Hematopoietic multipotent progenitor cell treated with erythropoietin and hydrocortisone succinate and interleukin-3 and kit ligand, for 17 days (in vitro differentiated cells): ENCODE measurements at places on chromosomes 1 and 21.

DNA sequence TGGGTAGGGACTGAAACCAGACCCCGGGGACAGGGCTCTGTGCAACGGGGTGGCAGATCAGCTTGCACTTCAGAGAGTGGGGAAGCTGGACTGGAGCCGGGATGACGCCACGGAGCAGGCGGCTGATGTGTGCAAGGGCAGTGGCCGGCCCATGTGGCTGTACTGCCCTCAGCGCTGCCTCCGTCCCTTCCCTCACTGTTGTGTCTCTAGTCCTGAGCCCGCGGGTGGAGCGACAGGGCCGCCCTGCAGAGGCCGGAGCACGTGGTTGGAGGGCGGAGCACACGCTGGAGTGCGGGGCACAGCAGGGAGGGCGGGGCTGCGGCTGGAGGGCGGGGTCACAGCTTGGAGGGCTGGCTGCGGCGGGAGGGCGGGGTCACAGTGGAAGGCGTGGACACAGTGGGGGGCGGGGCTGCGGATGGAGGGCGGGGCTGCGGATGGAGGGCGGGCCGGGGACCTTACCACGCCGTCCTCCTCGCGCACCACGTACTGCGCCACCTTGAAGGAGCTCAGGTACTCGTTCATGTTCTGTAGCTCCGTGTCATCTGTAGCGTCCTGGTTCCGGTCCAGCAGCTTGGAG, 52.4 kb downstream of the CHD5 start:
- DNase-seq: peak; percentile 61

GRCh38 chr1:227561241-227561907, 2.0 kb upstream of the ZNF678 start:
- DNase-seq: no peak

- DNase-seq: no peak
These were observed 73.4 kb downstream of the DTL start for GRCh38 chr1:212108981-212109380.

- DNase-seq: no peak
These were observed 110.6 kb downstream of the AKT3 start for GRCh38 chr1:243739335-243740003.

DNA sequence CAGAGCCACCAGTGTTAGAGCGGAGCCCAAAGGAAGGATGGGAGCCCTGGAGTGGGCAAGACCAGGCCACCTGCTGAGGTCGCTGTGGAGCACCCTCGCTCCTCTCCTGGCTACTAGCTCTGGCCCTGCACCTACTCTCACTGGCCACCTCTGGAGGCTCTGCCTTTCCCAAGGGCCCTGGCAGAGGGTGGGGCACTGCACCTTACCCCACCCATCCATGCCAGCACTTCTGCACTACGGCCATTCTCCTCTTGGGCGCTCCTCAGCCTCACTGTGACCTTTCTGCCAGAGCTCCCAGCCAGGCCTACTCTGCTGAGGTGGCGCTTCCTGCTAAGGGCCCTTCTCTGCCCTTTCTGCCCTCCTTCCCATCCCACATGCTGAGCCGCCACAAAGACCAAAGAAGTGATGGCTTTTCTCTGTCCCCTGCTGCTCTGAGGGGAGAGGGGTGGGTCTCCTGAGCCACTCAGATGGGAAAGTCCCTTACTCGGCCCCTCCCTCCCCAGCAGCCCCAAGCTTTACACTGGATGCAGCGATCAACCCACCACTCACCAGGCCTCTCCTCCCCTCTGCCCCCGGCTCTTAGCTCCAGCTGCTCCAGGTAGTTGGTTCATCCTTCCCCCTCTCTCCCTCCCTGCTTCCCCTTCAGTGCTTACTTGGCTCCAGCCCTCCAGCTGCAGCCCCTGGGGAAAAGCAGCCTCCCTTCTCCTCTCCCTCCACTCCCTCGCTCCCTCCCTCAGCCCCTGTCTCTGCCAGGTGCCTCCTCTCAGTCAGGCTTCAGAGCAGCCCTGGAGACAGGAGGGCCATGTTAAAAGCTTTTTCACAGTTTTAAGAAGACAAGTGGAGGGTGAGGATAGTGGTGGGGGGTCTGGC, 14.8 kb upstream of the TMEM222 start:
- no peak for DNase-seq

- no peak for DNase-seq
These were observed 557.4 kb upstream of the ZRANB2 start for GRCh38 chr1:71638081-71638766.

DNA sequence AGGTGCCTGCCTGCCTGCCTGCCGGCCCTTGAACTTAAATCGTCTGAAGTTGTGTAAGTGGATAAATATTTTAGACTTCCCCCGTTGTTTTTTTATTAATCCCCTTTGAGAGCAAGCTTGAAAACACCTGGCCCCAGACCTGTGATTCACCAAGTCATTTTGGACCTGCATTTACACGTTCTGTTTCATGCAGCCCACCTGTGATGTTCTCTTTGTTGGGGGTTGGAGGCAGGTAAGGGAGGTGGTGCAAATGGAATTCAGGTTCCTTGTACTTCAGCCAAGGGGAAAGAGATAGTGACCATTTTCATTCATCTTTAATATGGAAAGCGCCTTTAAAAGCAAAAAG, 1.2 kb downstream of the SLC37A1 start:
- no peak for DNase-seq

DNA sequence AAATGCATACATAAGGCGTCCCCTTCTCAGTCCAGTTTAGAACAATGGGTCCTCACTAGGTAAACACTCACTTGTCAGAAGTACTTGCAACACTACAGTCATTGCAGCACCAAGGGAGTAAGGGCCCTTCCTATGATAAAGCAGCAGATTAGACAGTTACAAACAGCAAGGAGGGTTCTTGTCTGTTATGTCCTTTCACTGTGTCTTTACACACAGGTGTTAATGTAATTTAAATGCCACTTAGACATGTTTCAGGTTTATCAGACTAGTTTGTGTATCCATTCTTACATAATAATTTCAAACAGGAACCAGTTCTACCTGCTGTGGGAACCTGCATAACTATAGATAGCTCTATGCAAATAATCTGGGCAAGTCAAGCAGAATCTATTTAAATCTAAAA, 105.6 kb upstream of the USH2A start:
- DNase-seq: no peak

GRCh38 chr1:154174654-154175053, 17.2 kb downstream of the TPM3 start:
- DNase-seq: no peak

DNA sequence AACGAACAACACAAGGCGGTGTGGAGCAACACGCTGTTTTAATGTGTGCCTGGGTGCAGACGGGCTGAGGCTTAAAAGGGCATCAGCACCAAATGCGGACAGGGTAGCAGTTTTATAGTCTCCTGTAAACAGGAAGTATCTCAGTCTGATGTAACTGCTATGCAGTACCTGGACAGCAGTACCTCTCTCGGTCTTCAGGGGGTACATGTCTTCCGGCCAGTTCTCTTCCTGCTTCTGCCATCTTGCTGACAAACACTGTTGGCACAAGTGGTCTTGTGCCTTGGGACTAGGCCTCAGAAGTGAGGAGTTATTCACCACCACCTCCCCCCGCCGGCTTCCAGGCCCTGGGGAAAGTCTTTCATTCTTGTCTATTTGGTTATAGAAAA, 49.7 kb upstream of the APOBEC4 start:
- no peak for DNase-seq

DNA sequence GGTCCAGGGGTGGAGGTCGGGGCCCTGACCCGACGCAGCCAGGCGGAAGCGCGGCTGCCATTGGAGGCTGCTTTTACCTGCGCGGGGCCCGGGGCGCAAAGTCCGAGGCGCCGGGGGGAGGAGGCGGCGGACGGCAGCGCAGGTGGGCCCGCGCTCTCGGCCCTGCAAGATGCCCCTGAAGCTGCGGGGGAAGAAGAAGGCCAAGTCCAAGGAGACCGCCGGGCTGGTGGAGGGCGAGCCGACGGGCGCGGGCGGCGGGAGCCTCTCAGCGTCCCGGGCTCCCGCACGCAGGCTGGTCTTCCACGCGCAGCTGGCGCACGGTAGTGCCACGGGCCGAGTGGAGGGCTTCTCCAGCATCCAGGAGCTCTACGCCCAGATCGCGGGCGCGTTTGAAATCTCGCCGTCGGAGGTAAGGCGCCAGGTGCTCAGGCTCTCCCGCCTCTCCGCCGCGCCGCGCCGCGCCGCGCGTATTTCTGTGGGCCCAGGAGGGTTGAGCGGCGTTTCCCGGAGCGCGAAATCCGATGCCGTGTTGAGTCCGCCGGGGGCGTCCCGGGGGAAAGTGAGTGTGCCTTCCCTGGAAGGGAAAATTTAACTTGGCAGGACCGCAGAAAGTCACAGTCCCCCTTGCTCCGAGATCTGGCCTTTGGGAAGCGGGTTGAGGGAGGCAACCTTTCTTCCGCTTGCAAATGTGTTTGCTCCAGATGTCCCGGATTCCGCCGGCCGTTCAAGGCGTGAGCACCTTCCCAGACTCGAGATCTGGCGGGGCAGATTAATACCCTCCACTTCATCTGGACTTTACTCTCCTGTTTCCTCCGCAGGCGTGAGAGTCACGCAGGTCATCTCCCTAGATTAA, at the start of gene GIPC2:
TSS of gene GIPC2 (plus strand) at position 41 of the 853 bp plus-strand sequence. CDS start at position 170, 129 bp downstream.
- no peak for DNase-seq

GRCh38 chr1:170010443-170010842, 64.1 kb downstream of the KIFAP3 start:
- peak; percentile 61 for DNase-seq

DNA sequence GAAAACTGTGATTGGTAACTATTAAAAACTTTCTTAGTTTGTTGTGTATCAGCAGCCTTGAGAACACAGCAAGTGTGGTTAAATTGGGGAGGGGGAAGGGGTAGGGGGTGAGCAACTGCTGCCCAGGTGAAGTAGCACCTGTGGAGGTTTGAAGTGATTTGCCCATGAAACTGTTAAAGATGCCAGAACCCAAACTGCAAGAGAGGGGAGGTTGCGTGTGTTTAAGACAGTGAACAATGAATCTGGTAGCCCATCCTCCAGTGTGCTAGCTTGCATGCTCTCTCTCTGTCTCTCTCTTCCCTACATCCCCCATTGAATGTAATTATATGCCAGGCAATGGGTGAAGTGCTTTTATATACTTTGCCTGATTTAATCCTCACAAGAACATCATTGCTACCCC, 154.7 kb downstream of the RUNX1 start:
- DNase-seq: no peak
